Spleen (tissue), 13 donors: ENCODE measurements at places on chromosomes 6 and 20. TPM values are rescaled to one million over a fixed set of nuclear protein-coding genes. Genes with fewer than 3 reads are reported as not detected.

Gene RNF39
- not detected for total RNA-seq

DNA sequence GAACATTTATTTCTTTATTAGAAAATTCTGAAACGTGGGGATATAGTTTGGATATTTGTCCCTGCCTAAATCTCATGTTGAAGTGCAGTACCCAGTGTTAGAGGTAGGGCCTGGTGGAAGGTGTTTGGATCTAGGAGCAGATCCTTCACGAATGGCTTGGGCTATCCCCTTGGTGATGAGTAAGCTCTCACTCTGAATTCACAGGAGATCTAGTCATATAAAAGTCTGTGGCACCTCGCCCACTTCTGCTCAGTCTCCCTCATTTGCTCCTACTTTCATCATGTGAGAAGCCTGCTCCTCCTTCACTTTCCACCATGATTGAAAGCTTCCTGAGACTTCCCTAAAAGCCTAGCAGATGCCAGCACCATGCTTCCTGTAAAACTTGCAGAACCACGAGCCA, 96.8 kb upstream of the GJE1 start:
- no peak overlapping the region for H3K4me3 ChIP-seq
- H3K4me1 ChIP-seq: no peaks in the 10 kb centered on the region
- no peak for DNase-seq
- H3K27ac ChIP-seq: no peak overlapping the region
- no peaks in the 10 kb centered on the region for H3K36me3 ChIP-seq
- no peaks in the 10 kb centered on the region for H3K27me3 ChIP-seq

- no peaks in the 10 kb centered on the region for H3K4me1 ChIP-seq
- H3K27me3 ChIP-seq: no peaks in the 10 kb centered on the region
- DNase-seq: no peak
- no peak overlapping the region for H3K4me3 ChIP-seq
- no peaks in the 10 kb centered on the region for H3K36me3 ChIP-seq
- no peak overlapping the region for H3K27ac ChIP-seq
Measured at GRCh38 chr6:159301810-159302593, 132.8 kb downstream of the FNDC1 start.

Gene ZNF165
- total RNA-seq: 0.60 TPM

DNA sequence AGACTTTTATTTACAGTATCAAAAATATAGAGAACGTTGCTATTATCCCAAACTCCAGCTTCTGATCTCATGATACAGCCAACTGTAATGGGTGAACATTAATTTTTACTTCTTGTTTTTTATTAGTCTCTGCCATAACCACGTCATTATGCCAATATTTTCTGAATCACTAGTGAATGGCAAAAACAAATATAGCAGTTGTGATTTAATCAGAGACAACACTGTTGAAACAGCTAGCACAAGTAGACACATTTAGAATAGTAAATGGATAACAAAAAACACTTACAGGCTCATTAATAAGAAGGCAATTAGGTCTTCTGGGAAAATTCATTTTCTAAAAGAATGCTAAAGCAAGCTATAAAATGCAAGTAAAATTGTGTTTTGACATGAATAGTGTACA, 8.1 kb downstream of the PTPRK start:
- H3K4me3 ChIP-seq: no peak overlapping the region
- no peak overlapping the region for H3K27ac ChIP-seq
- no peaks in the 10 kb centered on the region for H3K27me3 ChIP-seq

DNA sequence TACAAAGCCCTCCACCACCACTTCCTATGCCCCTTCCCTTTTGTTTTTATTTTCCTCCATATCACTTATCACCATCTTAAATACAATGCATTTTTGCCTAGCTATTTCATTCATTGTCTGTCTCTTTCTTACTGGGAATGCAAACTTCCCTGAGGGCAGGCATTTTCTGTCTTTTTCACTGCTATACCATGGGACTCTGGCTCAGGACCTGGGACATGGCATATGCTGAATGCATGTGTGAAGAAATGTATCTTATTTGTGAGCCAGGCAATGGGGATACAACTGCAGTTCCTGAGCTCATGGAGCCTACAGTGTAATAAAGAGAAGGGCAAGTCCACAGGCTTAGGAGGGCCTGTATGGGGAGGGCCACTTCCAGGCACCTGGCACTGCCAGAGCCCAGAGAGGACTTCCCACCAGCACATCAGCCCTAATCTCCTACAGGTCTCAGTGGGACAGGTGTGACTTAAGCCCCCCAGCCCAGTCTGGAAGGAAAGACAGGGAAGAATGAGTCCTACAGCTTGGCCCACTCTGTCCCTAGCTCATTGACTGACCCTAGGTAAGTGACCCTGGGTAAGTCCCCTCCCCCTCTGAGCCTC, 43.2 kb downstream of the TFEB start:
- no peak overlapping the region for H3K4me3 ChIP-seq
- no peak overlapping the region for H3K27ac ChIP-seq
- H3K27me3 ChIP-seq: no peaks in the 10 kb centered on the region
- peaks cover 63% of the 10 kb centered on the region for H3K36me3 ChIP-seq

- no peaks in the 10 kb centered on the region for H3K4me1 ChIP-seq
- H3K27ac ChIP-seq: no peak overlapping the region
- no peak overlapping the region for H3K4me3 ChIP-seq
- DNase-seq: no peak
- H3K27me3 ChIP-seq: no peaks in the 10 kb centered on the region
- H3K36me3 ChIP-seq: no peaks in the 10 kb centered on the region
Measured at GRCh38 chr6:88548891-88549505, 382.9 kb upstream of the CNR1 start.

DNA sequence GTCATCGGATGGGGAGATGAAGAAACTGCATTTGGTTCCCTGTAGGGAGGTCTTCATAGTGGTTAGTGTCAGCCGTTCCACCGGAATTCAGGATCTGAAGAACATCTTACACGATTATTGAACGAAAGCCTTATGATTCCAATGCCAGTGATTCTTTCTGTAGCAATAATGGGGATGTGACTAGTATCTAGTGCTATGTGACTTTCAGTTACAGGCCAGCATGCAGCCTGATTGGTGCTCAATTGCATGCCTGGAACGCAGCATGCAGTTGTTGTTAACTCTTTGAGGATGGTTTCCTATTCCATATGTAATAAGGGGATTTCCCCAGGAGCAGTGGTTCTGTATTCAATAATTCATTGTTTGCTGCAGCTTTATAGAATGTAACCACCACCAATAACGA, 71.6 kb upstream of the SLC22A1 start:
- no peak for DNase-seq
- no peak overlapping the region for H3K27ac ChIP-seq
- H3K36me3 ChIP-seq: peaks cover 100% of the 10 kb centered on the region
- no peaks in the 10 kb centered on the region for H3K4me1 ChIP-seq
- no peaks in the 10 kb centered on the region for H3K27me3 ChIP-seq
- no peak overlapping the region for H3K4me3 ChIP-seq

Gene PXMP4
- total RNA-seq: 7.5 TPM

- no peaks in the 10 kb centered on the region for H3K36me3 ChIP-seq
- H3K27ac ChIP-seq: no peak overlapping the region
- no peak for DNase-seq
Measured at GRCh38 chr20:13147071-13147963, 73.8 kb upstream of the ISM1 start.

Gene MYB
- total RNA-seq: 0.94 TPM
